ENCODE measurements at places on chromosomes 3 and 15.

GRCh38 chr15:46442901-46443590 is 808.2 kb downstream of the SQOR start:
- no peaks in the 10 kb centered on the region for H3K36me3 ChIP-seq
- no peaks in the 10 kb centered on the region for H3K4me1 ChIP-seq
- H3K27ac ChIP-seq: no peak overlapping the region
- no peak for DNase-seq

GRCh38 chr3:147977001-147977400 is 567.8 kb downstream of the ZIC1 start:
- DNase-seq: no peak
- H3K4me1 ChIP-seq: no peaks in the 10 kb centered on the region
- H3K36me3 ChIP-seq: no peaks in the 10 kb centered on the region
- H3K4me3 ChIP-seq: no peak overlapping the region
- no peak overlapping the region for H3K27ac ChIP-seq

GRCh38 chr3:126375835-126376331 is 18.7 kb upstream of the KLF15 start:
- no peaks in the 10 kb centered on the region for H3K4me1 ChIP-seq
- H3K4me3 ChIP-seq: no peak overlapping the region
- peaks cover 12% of the 10 kb centered on the region for H3K27me3 ChIP-seq
- DNase-seq: no peak
- H3K36me3 ChIP-seq: no peaks in the 10 kb centered on the region
- H3K27ac ChIP-seq: no peak overlapping the region

GRCh38 chr3:130693314-130693713 is 53.3 kb downstream of the PIK3R4 start:
- peaks cover 71% of the 10 kb centered on the region for H3K36me3 ChIP-seq
- no peak for DNase-seq
- H3K27me3 ChIP-seq: no peaks in the 10 kb centered on the region
- H3K4me1 ChIP-seq: no peaks in the 10 kb centered on the region
- H3K27ac ChIP-seq: no peak overlapping the region

GRCh38 chr3:26799679-26800317 is 177.2 kb downstream of the LRRC3B start:
- H3K4me1 ChIP-seq: no peaks in the 10 kb centered on the region
- no peak for DNase-seq
- no peak overlapping the region for H3K4me3 ChIP-seq
- no peak overlapping the region for H3K27ac ChIP-seq
- no peaks in the 10 kb centered on the region for H3K36me3 ChIP-seq

GRCh38 chr15:88230823-88231222 is 25.7 kb downstream of the NTRK3 start:
- H3K36me3 ChIP-seq: no peaks in the 10 kb centered on the region
- DNase-seq: no peak
- H3K4me3 ChIP-seq: no peak overlapping the region
- peaks cover 14% of the 10 kb centered on the region for H3K27me3 ChIP-seq
- H3K27ac ChIP-seq: no peak overlapping the region
- H3K4me1 ChIP-seq: no peaks in the 10 kb centered on the region

DNA sequence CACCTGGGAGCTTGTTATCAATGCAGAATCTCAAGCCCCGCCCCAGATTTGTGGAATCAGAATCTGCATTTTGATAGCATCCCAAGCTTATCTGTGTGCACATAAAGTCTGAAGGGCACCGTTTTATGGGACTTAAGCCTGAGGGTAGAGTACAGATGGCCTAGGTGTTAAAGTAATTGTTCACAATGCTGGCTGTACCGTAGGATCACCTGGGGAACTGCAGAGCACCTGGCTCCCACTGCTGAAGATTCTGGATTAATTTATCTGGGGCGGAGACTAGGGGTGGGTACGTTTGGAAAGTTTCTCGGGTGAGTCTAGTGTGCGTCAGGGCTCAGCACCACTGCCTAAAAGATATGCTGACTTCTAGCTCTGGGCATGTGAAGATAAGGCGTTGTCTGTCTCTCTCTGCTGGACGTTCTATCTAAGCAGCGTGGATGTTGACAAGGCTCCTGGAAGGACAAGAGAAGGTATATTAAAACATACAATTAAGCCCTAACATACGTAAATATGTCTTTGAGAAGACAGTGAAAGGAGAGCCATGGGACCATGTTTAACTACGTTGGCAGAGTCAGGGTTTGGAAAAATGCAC is 63.2 kb upstream of the RASGRP1 start:
- H3K4me3 ChIP-seq: no peak overlapping the region
- H3K27ac ChIP-seq: no peak overlapping the region
- no peaks in the 10 kb centered on the region for H3K27me3 ChIP-seq
- peaks cover 19% of the 10 kb centered on the region for H3K4me1 ChIP-seq

GRCh38 chr3:39814007-39814406 is 4.6 kb downstream of the MYRIP start:
- H3K4me1 ChIP-seq: peaks cover 14% of the 10 kb centered on the region
- peaks cover 40% of the 10 kb centered on the region for H3K27me3 ChIP-seq
- no peaks in the 10 kb centered on the region for H3K36me3 ChIP-seq

DNA sequence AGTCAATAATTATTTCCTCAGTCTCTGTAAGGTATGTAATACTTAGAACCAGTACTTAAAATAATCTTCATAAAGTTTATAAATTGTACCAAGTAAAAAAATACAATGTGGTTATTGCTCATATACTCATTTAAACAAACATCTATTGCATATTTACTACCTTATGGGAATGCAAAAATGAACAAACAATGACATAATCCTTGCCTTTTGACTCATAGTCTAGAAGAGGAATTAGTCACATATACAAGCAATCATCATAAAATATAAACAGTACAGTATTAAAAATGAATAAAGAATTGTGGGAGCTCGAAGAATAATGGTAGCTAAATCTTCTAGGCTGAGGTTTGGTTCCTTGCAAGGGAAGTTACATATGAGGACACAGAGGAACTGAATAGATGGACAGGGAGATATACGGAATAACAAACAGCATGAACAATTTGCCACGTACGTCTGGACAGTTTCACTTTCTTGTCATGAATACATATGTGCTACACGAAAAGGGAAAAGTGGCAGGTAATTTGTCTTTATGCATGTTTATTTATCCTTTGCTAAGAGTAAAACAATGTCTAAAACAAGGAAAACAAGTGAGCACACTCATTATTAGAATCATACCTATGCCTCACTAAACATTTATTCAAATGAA is 17.2 kb downstream of the IMPG2 start:
- DNase-seq: no peak
- no peaks in the 10 kb centered on the region for H3K4me1 ChIP-seq
- H3K4me3 ChIP-seq: no peak overlapping the region
- no peak overlapping the region for H3K27ac ChIP-seq

GRCh38 chr15:77702211-77702957 is 69.7 kb upstream of the LINGO1 start:
- peaks cover 4% of the 10 kb centered on the region for H3K27me3 ChIP-seq
- H3K27ac ChIP-seq: no peak overlapping the region
- no peaks in the 10 kb centered on the region for H3K36me3 ChIP-seq
- no peak overlapping the region for H3K4me3 ChIP-seq
- no peak for DNase-seq

Measured in activated B cell treated with CpG ODN at 0.5 μM for 24 hours (primary cell).